ENCODE measurements at places on chromosomes 6 and 20.

GRCh38 chr20:36817496-36817895, 43.9 kb upstream of the DSN1 start:
- DNase-seq, result no peak

DNA sequence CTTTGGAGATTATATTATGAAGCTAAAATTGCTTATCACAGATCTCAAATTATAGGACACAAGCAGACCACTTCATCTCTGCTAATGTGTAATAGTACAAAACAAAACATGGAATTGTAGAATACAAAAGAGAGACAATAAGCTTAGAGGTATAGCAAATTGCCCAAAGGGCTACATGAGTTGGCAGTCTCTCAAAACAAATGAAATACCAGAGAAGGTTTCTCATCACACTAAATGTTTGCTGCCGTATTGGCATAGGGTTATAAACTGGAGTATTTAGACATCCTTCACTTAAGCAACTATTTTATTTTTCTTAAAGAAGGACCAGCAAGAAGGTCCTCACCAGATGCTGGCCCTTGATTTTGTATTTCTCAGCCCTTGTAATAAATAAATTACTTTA, 5.9 kb upstream of the EYA4 start:
- DNase-seq, result no peak

- DNase-seq, result peak; percentile 36
Measured at GRCh38 chr6:140156131-140156530, 781.7 kb upstream of the CITED2 start.

- peak; percentile 36 for DNase-seq
Measured at GRCh38 chr6:163354761-163355425, 59.6 kb upstream of the QKI start.

GRCh38 chr6:63600136-63600535, 27.9 kb downstream of the LOC128125822 start:
- no peak for DNase-seq

- peak; percentile 63 for DNase-seq
Measured at GRCh38 chr20:36541768-36542488, 609 bp downstream of the MYL9 start.

DNA sequence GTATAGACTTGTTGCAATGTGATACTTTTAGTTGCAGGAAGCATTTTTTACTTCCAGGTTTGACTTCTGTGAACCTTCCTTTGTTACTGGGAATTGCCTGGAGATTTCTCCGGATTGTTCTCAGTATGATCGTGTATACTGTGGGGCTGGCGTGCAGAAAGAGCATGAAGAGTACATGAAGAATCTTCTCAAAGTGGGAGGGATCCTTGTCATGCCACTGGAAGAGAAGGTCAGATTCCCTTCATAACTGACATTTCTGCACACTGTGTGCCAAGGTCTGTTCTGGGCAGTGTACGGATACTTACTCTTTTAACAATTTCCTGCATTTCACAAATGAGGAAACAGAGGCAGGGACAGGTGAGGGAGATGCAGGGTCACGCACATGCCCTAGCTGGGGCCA, 9.7 kb downstream of the PCMTD2 start:
- DNase-seq, result no peak

DNA sequence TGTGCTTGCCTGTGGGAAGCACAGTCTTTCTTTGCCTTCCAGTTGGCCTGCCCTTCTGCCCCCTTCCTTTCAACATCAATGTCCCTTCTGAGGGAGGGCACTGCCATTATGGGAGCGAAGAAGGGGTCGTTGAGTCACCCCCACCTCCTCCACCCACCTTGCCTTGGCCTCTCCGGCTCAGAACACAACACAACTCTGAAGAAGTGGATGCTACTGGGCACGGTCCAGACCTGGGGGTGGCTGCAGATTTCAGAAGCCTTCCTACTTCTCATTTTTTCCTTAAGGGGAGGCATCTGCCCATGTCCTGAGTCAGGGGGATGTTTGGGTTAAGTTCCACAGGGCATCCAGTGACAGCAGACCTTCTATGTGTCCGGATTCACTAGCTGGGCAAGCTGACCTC, 72.1 kb downstream of the GFOD1 start:
- DNase-seq, result no peak

GRCh38 chr6:30885481-30885998, 1.2 kb downstream of the DDR1 start:
- no peak for DNase-seq

DNA sequence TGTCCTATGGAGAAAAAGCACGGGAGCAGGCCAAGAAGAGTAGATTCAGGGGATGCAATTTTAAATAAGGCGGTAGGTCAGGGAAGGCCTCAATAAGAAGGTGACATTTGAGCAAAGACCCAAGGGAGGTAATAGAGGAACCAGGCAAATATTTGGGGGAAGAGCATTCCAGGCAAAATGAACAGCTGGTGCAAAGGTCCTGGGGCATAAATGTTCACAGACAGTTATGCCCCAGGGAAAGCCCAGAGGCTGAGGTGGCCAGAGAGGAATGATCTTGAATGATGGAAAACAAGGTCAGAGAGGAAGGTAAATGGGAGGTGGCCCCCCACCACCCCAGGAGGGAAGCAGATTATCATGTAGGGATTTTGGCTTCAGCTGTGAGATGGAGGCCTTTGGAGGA, 47.4 kb upstream of the SIRPA start:
- no peak for DNase-seq

Measured in fibroblast of skin of right biceps (primary cell).